ENCODE measurements at places on chromosomes 11 and 22. TPM values are rescaled to one million over a fixed set of nuclear protein-coding genes. Genes with fewer than 3 reads are reported as not detected.

DNA sequence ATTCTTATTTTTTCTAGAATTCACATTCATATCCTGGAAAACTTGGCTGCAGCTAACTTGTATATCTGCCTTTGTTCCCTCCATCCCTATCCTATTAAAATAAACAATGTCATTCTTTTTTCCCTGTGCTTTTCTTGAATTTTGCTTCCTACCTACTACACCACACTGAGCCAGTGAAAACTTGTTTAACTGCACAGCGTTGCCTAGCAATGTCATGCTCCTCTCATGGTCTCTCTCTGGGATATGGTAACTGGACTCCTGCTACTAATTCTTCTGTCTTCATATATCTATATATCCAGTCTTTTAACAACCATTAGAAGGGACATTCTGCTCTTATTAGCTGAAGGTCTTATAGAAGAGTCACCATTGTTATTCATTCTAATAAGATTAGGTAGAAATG is 434.4 kb downstream of the METTL15 start:
- DNase-seq, result no peak
- H3K27ac ChIP-seq, result no peak overlapping the region
- H3K36me3 ChIP-seq, result no peaks in the 10 kb centered on the region
- no peak overlapping the region for H3K4me3 ChIP-seq

MCHR1 gene
- 0.39 TPM for polyA plus RNA-seq

MDK gene
- polyA plus RNA-seq, result 3.7 TPM

OR8G1 gene
- polyA plus RNA-seq, result not detected

MMP8 gene
- polyA plus RNA-seq, result not detected

- H3K27ac ChIP-seq, result no peak overlapping the region
- no peak overlapping the region for H3K4me3 ChIP-seq
- peaks cover 11% of the 10 kb centered on the region for H3K4me1 ChIP-seq
- no peaks in the 10 kb centered on the region for H3K36me3 ChIP-seq
Observed at GRCh38 chr11:2524446-2525165, 79.8 kb downstream of the KCNQ1 start.

- H3K36me3 ChIP-seq, result peaks cover 92% of the 10 kb centered on the region
- no peaks in the 10 kb centered on the region for H3K27me3 ChIP-seq
- H3K4me1 ChIP-seq, result no peaks in the 10 kb centered on the region
- DNase-seq, result no peak
Observed at GRCh38 chr11:77882396-77882795, 61.5 kb downstream of the AAMDC start.

DNA sequence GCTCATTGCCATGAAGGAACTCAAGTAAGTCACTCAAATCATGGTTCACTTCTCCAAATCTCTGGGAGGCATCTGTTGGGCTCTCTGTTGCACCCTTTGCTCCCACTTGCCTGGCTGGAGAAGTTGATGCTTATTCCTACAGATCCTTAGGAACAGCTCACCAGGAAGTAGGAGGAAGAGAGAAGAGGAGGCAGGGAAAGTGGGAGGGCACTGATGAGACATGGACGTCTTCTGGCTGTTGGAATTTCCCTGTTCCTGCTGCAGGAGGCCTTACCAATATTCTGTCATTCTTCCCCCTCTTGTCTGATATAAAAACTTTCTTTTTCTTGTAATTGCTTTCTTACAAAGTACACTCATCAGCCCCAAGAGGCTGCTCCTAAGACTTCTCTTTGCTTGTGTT is 13.6 kb downstream of the POLR2F start:
- no peak overlapping the region for H3K4me3 ChIP-seq
- peaks cover 7% of the 10 kb centered on the region for H3K4me1 ChIP-seq
- H3K27ac ChIP-seq, result no peak overlapping the region

KRTAP5-9 gene
- not detected for polyA plus RNA-seq

GRCh38 chr22:27934069-27934468 is 15.0 kb upstream of the PITPNB start:
- H3K27ac ChIP-seq, result no peak overlapping the region
- H3K36me3 ChIP-seq, result no peaks in the 10 kb centered on the region
- no peak for DNase-seq
- no peaks in the 10 kb centered on the region for H3K4me1 ChIP-seq
- no peaks in the 10 kb centered on the region for H3K27me3 ChIP-seq

- no peak for DNase-seq
- H3K4me1 ChIP-seq, result no peaks in the 10 kb centered on the region
- no peaks in the 10 kb centered on the region for H3K36me3 ChIP-seq
Observed at GRCh38 chr11:121551463-121551862, 98.7 kb upstream of the SORL1-AS1 start.

DNA sequence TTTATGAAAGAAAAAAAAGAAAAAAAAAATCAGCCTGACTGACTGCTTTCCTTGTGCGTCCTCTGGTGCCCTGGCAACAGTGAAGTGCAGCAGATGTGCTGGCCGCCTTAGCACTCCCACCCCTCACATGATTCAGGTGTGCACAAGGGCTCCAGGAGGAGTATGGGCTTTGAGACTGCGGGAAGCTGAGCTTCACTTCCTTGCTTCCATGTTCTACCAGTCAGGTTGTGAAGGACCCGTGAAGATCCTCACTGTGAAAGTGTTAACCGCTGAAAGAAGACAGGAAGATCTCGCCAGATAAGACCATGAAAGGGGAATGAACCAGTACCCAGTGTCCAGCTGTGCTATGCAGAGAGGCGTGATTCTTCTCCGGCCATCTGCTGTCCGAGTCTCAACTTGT is 48.2 kb downstream of the HIRA start:
- H3K27ac ChIP-seq, result no peak overlapping the region
- peaks cover 96% of the 10 kb centered on the region for H3K36me3 ChIP-seq
- no peaks in the 10 kb centered on the region for H3K4me1 ChIP-seq
- DNase-seq, result no peak

GRCh38 chr22:39935612-39936011 is 24.6 kb upstream of the TMA7B start:
- no peaks in the 10 kb centered on the region for H3K36me3 ChIP-seq
- no peaks in the 10 kb centered on the region for H3K27me3 ChIP-seq
- no peak for DNase-seq
- no peak overlapping the region for H3K4me3 ChIP-seq
- H3K4me1 ChIP-seq, result no peaks in the 10 kb centered on the region
- no peak overlapping the region for H3K27ac ChIP-seq

DNA sequence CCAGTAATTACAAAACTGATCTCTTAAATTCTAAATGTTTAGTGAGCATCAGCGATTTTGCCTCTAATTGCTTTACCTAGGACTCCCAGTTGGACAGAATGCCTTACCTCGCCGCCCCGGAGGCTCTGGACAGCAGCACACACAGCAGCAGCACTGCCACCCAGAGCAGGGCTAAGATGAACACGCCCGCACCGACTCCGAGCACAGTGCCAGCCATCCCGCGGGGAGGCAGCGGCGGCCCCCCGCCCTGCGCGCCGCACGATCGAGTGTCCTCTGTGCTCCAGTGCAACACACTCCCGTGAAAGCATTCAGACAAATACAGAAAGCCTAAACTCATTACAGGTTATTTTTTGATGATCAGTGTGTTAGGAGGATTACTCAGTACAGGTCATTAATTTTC is 9.4 kb downstream of the TMEM218 start:
- no peak overlapping the region for H3K27ac ChIP-seq
- H3K4me1 ChIP-seq, result no peaks in the 10 kb centered on the region
- no peak overlapping the region for H3K4me3 ChIP-seq
- H3K36me3 ChIP-seq, result no peaks in the 10 kb centered on the region

- no peak overlapping the region for H3K27ac ChIP-seq
- H3K4me1 ChIP-seq, result no peaks in the 10 kb centered on the region
- no peaks in the 10 kb centered on the region for H3K27me3 ChIP-seq
- DNase-seq, result no peak
Observed at GRCh38 chr11:21105196-21105917, 436.0 kb downstream of the NELL1 start.

PIH1D2 gene
- 1.0 TPM for polyA plus RNA-seq

DNA sequence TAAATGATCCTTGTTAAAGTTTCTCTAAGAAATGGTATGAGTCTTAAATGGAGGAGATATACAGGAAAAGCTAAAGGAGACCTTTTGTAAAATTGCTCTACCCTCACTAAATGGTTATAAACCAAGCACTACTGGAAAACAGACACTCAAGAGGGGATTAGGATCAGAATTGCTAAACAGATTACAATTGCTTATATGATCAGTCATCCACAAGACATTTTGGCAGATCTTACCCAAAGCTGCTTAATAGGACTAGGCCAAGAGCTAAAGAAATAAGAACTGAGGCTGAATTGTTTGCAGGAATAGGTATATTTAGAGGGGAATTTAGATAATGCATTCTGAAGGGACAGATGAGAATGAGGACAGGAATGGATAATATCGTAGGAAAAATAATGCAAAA is 9.5 kb downstream of the HARBI1 start:
- no peak for DNase-seq
- no peak overlapping the region for H3K27ac ChIP-seq
- H3K36me3 ChIP-seq, result no peaks in the 10 kb centered on the region
- no peaks in the 10 kb centered on the region for H3K27me3 ChIP-seq

MYRF gene
- polyA plus RNA-seq, result 0.37 TPM

DNA sequence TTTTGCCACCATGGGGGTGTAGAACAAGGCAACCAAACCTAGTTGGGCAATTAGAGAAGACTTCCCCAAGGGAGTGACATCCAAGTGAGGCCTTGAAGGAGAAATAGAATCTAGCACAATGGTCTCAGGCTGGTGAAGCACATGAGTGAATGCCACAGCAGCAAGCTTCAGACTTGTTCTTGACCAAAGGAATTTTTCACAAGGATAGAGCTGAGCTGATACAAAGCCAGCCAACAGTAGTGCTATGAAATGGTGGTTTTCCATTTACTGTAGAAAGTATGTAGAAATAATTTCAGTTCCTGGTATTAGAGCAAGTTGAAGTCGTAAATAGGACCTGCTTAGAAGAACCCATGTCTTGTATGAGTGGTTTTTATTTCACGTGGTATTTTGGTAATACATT is 148.3 kb upstream of the RASSF10 start:
- H3K27ac ChIP-seq, result no peak overlapping the region
- H3K27me3 ChIP-seq, result no peaks in the 10 kb centered on the region
- peaks cover 3% of the 10 kb centered on the region for H3K4me1 ChIP-seq
- H3K36me3 ChIP-seq, result no peaks in the 10 kb centered on the region
- no peak overlapping the region for H3K4me3 ChIP-seq
- DNase-seq, result no peak

GLYATL2 gene
- 0.07 TPM for polyA plus RNA-seq

DNA sequence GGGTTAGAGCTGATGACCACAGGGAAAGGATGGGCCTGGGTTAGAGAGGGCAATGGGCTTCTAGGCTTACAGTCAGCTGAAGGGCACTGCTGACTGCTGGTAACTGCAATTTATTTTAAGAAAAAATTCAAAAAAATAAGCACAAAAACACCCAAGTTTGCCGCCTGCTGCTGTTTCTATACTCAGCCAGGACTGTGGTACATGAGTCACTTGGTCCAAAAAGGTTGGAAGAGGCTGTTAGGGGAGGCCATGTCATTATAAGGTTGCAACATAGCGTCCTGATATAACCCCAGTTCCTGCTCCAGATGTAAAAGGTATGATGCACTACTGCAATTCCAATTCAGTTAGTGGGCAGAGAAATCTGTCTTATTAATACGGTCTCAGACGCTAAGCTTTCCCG is 98.9 kb downstream of the ETS1 start:
- H3K4me3 ChIP-seq, result no peak overlapping the region
- peak overlapping the region; percentile 63 for H3K27ac ChIP-seq

DNA sequence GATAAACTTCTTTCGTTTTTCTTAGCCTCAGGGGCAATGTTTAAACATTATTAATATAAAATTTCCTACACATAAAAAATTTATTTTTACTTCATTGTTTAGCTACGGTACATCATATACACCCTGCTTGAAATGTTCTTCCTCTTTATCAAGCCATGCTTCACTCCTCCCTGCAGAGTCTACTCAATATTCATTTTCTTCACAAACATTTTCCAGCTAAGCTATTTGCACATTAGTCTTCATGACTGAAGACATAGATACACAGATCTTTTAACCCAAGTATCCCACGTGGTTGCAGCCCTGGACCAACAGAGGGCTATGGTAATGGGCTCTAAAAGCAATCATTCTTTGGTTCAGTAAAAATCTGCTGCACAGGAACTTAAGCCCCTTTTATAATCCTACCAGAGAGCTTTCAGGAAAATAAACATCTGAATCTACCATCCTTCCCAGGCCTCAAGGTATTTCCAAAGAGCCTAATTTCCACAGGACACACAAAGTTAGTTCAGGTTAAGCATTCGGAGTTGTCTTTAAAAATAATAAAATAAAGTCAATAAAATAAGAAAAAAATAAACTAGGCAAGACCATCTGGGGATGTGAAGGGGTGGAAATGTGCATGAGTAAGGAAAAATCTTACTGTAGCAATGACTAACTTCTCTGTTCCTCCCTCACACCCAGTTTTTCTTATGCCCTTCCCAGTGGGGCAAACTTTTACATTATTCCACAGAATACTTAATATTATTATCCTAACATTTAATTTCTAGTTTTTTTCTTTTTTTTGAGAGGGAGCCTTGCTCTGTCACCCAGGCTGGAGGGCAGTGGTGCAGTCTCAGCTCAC is 21.6 kb upstream of the OR6X1 start:
- H3K4me3 ChIP-seq, result no peak overlapping the region
- no peaks in the 10 kb centered on the region for H3K36me3 ChIP-seq
- H3K4me1 ChIP-seq, result no peaks in the 10 kb centered on the region
- H3K27me3 ChIP-seq, result no peaks in the 10 kb centered on the region
- DNase-seq, result no peak
- no peak overlapping the region for H3K27ac ChIP-seq

GRCh38 chr11:65685981-65686380 is 23.3 kb upstream of the RELA start:
- no peak for DNase-seq
- H3K27me3 ChIP-seq, result no peaks in the 10 kb centered on the region
- no peaks in the 10 kb centered on the region for H3K4me1 ChIP-seq
- H3K36me3 ChIP-seq, result no peaks in the 10 kb centered on the region
- no peak overlapping the region for H3K27ac ChIP-seq

GRCh38 chr11:119365071-119365591 is 16.4 kb downstream of the USP2 start:
- peak overlapping the region; percentile 94 for H3K27ac ChIP-seq
- no peaks in the 10 kb centered on the region for H3K27me3 ChIP-seq
- peak overlapping the region; percentile 60 for H3K4me3 ChIP-seq
- H3K4me1 ChIP-seq, result peaks cover 86% of the 10 kb centered on the region
- DNase-seq, result no peak
- no peaks in the 10 kb centered on the region for H3K36me3 ChIP-seq

TMEM25 gene
- polyA plus RNA-seq, result 3.9 TPM

DNA sequence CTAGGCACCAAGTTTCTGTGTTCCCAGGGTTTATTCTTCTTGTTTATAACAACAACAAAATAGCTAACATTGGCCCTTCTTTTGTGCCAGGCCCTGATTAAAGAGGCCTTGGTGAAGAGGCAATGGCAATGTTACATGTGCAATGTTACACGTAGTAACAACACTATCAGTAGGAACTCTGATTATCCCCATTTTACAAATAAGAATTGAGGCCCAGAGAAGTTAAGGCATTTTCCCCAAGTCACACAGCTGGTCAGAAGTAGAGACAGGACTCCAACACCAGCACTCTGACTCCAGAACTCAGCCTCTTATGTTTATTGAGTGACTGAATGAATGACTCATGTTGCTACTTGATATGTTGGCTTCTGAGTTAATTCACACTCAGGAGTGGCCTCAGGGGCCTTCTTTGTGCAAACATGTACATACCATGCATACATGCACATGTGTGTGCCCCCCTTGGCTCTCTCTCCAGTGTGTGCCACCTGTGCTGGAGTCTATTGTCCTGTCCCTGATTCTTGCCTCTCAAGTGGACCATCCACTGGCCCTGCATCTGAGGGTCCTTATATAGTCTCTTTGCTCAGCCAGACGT is 98.4 kb downstream of the TP53I11 start:
- no peaks in the 10 kb centered on the region for H3K36me3 ChIP-seq
- no peak for DNase-seq
- H3K27me3 ChIP-seq, result no peaks in the 10 kb centered on the region
- no peak overlapping the region for H3K27ac ChIP-seq

GRCh38 chr11:2652333-2653197 is 47.2 kb downstream of the KCNQ1OT1 start:
- H3K27me3 ChIP-seq, result no peaks in the 10 kb centered on the region
- no peak overlapping the region for H3K27ac ChIP-seq
- H3K36me3 ChIP-seq, result no peaks in the 10 kb centered on the region
- no peak for DNase-seq
- H3K4me1 ChIP-seq, result peaks cover 2% of the 10 kb centered on the region
